ENCODE measurements at places on chromosomes 12 and 14.
A peak's percentile ranks its signal among the peaks of the same experiment; 100 is the strongest.

GRCh38 chr12:104218935-104219334, 3.4 kb downstream of the TXNRD1 start:
- no peak for DNase-seq

- DNase-seq: no peak
These were observed 8.7 kb upstream of the SELPLG start for GRCh38 chr12:108642269-108642870.

DNA sequence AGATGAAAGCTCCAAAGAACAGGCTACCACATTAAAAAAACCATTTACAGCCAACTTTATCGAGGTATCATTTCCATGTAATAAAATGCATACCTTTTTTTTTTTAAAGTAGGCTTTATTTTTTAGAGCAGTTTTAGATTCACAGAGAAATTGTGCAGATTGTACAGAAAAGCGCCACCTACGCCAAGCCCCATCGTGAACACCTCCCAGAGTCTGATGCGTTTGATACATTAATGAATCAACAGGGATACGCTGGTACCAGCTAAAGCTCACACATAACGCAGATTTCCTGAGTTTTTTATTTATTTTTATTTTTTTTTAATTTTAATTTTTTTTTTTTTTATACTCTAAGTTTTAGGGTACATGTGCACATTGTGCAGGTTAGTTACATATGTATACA, 129.9 kb downstream of the KIF26A start:
- DNase-seq: no peak

- DNase-seq: no peak
These were observed 66.5 kb upstream of the GZMB start for GRCh38 chr14:24700511-24700910.

DNA sequence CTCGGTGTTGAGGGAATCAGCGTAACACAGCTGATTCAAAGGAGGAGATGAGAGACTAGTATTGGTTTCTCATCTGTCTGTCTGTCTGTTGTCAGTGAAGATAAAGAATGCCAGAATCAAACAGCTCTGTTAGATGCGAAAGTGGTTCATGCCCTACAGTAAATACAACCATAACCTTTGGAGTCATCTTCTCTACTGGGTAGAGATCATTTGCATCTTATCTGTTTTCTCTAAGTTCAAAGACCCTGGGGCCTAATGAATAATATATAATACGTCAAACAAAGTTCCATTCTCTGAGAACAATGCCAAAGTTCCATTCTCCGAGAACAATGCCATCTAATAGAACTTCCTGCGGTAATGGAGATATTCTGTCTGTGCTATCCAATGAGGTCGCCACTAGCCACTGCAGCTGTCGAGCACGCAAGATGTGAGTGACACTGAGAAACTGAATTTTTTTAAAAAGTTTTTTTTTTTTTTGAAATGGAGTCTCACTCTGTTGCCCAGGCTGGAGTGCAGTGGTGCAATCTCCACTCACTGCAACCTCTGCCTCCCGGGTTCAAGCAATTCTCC, 6.6 kb downstream of the IL31 start:
- no peak for DNase-seq

DNA sequence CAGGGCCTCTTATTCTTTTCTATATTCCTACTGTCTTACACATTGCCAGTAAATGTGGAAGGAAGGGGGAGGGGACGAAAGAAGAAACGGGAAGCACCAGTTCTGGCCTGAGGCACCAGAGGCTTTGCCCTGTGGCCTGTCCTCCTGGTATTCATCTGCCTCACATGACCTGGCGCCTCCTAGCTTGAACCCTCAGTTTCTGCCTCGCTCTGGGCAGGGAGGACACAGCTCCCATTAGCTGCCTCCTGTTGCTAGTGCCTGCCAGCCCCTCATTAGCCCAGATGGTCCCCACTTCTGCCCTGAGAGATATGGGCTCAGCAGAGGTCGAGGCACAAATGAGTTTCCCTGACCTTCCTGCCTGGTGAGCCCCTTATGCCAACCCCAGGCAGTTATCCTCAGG, 3.0 kb upstream of the PLEKHG6 start:
- DNase-seq: no peak

DNA sequence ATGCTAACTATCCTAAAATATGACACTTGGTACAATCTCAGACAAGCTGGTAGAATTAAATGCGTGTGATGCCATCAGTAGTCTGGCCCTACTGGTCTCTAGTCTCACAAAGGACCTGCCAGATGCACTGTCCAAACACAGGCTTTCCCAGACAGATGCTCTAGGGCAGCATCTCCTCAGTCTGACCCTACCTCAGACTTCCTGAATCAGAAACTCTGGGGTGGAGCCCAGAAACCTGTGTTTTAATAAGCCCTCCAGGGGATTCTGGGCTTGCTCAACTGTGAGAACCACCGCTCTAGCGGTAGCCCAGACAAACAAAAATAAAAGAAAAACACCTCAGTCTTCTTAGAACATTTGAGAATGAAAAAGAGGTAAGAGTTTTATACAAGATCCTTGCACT, 48.0 kb downstream of the BDKRB1 start:
- DNase-seq: no peak

GRCh38 chr12:26520869-26521268, 312.1 kb downstream of the ITPR2 start:
- no peak for DNase-seq

DNA sequence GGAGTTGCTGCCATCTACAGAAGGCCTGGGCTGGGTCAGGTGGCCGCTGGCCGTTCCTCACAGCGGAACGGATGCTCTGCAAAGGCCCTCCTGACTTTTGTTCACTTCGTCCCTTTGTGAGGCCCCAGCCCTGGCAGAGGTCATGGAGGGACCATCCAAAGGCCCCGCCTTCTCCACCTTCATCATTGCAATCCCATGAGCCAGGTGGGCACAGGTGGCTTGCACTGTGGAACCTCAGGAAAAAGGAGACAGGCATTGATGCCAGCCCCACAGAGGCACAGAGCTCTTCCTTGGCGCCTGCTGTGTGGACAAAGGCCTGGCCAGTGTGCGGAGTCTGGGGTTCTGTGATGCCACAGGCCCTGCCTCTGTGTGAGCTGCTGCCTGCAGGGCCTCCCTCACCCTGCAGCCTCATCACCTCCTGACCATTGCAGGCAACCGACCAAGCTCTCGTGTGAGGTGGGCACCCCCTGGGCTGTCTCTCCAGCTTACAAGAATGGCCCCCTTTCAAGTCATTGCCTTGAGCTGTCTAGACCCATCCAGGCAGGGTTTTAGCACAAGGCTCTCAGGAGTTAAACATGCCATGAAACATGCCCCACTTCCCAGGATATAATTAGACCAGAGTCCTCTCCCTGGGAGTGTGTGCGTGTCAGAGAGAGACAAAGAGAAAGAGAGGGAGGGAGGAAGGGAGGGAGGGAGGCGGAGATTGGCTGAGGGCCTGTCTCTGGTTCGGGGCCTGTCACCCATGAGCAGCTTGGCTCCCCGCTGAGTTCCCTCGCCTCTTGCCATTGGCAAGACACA, 19.3 kb downstream of the NFKBIA start:
- peak; percentile 86 for DNase-seq

GRCh38 chr14:35331605-35332516, 39.7 kb downstream of the PSMA6 start:
- no peak for DNase-seq

GRCh38 chr12:52224151-52224550, 8.9 kb upstream of the KRT7 start:
- DNase-seq: no peak

- DNase-seq: no peak
These were observed 174.4 kb upstream of the RPH3A start for GRCh38 chr12:112617153-112617505.

- no peak for DNase-seq
These were observed 8.0 kb downstream of the SCNN1A start for GRCh38 chr12:6367065-6367968.

GRCh38 chr14:101182476-101182875, 279.0 kb upstream of the RTL1 start:
- DNase-seq: no peak

- DNase-seq: peak; percentile 92
These were observed at the start of gene ZBTB1 for GRCh38 chr14:64504310-64504896. Gene ZBTB1 (plus strand): TSS chr14:64504770. CDS start chr14:64521505, 16,735 bp downstream.

DNA sequence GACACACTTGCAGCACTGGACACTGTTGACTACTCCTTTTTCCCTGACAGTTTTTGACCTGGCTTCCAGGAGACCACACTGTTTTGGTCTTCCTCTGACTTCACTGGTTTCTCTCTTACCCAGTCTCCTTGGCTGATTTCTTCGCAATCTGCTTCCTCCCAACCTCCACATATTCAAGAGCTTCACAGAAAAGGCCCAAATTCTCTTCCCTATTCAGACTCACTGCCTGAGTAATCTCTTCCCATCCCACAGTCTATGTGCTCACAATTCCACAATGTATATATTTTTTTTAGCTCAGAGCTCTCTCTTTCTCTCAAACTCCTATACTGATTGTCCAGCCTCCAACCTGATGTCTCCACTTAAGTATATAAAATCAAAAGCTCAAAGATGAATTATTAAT, 115.4 kb downstream of the SINHCAF start:
- no peak for DNase-seq

GRCh38 chr12:26790645-26790994, 42.4 kb downstream of the ITPR2 start:
- DNase-seq: no peak

DNA sequence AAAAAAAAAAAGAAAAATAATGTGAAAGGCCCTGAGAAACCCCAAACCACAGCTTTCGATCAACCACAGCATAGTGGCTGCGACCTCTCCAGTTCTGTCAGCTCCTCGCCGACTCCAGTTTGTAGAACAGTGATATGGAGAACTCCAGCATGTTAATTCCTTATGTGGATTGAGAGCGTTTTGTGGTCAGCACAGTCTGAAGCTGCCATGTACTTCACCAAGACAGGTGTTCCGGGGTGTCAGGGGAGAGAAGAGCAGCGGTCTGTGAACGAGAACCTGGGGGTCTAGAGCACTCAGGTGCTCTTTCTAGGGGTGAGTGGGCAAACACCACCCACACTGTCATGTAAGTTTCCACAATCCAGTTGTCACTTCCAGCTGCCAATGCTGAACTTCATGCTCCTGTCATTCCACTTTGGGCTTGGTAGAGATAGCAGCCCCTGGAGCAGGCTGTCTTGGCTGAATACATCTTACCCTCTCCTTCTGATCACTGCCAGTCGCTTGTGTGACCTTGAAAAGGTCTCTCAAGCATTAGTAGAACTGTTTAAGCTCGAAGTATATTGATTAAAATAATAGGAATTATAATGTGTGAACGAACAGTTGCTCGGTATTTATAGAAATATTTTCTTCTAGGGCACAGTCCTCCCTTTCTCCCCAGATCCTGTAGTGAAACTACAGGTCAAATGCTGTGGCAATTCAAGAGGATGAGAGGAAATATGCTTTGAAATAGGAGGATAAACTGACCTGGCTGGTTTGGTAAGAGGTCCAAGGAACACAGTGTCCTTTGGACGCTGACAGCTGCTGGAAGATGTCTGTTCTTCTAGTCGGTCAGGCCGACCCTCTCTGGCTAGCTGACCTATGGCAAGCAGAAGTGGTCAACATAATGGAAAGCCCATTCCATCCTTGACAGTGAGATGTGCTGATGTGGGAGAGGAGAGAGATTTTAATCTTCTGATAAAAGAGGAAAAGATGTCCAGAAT, 15.7 kb upstream of the MAX start:
- no peak for DNase-seq

DNA sequence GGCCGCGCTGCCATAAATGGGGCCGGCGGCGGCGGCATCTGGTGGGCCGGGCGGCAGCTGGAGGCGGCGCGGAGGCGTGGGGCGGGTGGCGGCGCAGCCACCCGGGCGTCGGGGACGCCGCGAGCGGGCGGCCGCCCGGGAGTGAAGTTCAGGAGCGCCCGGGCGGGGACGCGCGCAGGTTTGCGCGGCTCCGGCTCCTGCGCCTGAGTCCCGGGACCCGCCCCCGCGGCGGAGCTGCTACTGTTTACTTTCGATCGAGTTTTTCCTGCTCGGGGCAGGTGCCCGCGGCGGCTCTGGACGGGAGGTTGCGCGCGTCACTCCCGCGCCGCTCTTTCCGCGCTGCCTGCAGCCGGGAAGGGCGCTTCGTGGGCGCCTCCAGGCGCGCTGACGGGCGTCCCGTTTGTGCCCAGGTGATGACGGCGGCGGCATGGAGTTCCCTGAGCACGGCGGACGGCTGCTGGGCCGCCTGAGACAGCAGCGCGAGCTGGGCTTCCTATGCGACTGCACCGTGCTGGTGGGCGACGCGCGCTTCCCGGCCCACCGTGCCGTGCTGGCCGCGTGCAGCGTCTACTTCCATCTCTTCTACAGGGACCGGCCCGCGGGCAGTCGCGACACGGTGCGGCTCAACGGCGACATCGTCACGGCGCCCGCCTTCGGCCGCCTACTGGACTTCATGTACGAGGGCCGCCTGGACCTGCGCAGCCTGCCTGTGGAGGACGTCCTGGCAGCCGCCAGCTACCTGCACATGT, at the start of gene ZBTB42:
Gene ZBTB42 (plus strand): TSS at position 331 of the 749 bp plus-strand sequence. CDS start 97 bp downstream, at position 428.
- DNase-seq: no peak

DNA sequence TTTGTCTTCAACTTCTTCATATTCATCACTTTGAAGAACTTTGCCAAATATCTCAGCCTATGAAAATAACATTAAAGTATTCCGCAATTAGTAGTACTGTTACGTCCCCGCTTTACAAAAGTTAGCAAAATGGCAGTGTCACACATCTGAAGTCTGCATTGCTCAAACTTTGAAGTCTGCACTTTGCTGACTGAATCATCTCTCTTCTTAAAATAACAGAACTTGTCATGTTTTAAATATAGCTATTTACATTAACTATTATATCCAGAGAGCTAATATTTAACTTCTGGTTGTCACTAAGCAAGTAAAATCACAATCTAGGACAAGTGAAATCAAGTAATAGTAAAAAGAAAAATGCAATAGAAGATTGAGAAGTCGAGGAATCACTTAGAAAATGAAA, 34.5 kb downstream of the IPO8 start:
- no peak for DNase-seq

- DNase-seq: no peak
These were observed 328.6 kb downstream of the MDGA2 start for GRCh38 chr14:47346849-47347248.

DNA sequence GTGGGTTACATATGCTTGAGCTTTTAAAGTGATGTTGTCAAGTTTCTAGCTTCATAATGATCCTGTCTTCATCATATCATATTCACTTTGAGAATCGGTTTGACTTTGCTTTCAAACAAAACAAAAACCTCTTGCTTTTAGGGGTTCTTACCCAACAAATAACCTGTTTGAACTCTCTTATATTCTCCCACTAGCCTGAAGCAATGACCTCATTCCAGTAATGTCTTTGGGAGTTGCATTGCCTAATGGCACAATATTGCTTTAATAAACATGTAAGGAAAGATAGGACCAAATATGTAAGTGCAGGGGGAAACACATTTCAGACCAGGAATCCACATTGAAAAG, 27.7 kb downstream of the WBP11 start:
- no peak for DNase-seq

DNA sequence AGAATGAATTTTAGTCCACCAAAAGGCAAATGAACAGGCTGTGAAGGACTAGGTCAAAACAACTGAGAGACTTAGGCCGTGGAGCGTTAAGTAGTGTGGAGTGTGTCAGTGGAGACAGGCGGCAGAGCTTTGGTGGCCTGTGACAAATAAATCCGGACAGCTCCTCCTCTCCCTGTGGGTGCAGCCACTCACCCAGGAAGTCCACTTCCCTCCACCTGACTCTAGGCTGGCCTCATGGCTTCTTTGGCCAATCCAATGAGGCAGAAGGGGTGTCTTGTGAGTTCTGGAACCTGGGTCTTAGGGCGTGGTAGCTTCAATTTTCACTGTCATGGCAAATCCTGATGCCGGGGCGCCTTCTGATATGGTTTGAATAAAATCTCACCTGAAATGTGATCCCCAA, 180.9 kb upstream of the C14orf180 start:
- peak; percentile 72 for DNase-seq

GRCh38 chr14:92005019-92005418, 34.8 kb downstream of the TRIP11 start:
- DNase-seq: no peak

GRCh38 chr12:124603100-124603541, 35.7 kb upstream of the NCOR2 start:
- no peak for DNase-seq
